ENCODE measurements at places on chromosomes 4 and X.

DNA sequence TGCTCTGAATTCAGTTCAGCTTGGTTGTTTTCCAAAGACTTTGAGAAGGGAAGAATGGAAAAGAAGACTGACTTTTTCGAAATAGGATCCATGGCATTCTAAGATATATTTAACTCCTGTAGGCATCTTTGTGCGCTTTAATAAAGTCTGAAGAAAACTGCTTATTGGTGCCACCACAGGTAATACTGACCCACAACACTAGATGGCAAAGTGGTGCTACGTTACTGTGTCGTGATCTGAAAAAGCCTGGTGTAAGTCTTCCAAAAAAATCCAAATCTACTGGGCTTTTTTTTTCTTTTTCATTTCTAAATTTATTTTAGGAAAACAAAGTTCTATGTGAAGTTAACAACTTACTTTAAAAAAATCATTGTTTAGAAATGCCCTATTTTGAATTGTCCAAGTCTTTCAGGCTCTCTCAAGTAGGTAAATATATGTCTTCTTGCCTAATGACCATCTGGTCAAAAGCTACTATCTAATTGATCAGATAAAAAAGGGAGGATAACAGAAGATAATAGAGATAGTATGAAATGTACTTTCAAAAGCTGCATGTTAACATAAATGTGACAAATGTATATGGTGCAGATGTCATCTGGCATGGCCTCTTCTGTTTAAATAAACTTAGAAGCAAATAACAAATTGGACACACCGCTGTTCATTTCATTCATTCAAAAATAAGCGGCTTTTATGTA lies 47.0 kb upstream of the MID1IP1 start:
- peak; percentile 35 for DNase-seq

DNA sequence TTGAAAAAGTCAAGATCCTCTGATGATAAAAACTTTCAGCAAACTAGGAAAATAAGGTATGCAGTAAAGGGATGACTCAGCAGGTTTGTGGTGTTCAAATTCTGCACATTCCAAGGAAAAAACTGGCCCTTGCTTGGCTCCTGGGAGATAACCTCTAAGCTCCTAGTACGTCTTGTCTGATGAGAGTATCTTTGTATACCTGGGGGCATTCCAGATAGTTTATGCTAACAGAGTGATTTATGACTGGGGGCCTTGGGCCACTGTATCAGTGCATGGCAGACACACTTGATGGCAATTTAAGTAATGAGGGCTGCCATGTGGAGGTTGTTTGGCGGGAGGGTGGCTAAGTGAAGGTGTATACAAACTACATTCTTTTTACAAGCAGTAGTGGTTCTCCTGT lies 56.9 kb downstream of the NSG1 start:
- peak; percentile 72 for DNase-seq

DNA sequence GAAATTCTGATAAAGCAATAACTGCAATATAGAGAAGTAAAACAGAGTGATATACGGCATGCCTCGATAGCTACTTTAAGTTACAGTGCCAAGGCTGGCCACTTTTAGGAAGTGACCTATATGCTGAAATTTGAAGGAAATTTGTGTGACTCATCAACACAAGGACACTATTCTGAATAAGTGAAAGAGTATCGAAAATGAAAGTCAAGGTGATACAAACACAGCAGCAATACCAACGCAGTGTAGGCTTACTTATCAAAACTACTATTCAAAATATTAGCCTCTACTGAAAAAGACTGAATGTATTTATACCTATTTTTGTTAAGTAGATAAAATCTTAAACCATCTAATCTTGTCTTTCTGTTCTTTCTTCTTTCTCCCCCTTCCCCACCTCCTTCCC lies 459.9 kb upstream of the GNPDA2 start:
- no peak for DNase-seq

DNA sequence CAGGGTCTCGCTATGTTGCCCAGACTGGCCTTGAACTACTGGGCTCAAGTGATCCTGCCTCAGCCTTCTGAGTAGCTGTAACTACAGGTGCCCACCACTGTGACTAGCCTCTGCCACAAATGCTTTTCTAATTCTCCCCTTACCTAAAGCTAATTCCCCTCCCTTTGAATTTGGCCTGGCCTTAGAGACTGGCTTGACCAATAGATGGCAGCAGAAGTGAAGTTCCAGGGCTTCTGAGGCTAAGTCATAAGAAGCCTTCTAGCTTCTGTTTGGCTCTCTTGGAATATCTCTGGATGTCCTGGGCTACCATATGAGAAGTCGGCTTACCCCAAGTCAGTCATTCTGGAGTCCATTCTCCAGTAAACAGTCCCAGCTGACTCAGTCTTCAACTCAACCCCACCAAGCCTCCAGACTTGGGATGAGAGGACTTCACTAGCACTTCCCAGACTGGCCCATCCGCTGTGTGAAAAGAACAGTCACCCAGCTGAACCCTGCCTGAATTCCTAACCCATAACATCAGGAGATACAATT lies 61.0 kb downstream of the HPRT1 start:
- DNase-seq: peak; percentile 45

DNA sequence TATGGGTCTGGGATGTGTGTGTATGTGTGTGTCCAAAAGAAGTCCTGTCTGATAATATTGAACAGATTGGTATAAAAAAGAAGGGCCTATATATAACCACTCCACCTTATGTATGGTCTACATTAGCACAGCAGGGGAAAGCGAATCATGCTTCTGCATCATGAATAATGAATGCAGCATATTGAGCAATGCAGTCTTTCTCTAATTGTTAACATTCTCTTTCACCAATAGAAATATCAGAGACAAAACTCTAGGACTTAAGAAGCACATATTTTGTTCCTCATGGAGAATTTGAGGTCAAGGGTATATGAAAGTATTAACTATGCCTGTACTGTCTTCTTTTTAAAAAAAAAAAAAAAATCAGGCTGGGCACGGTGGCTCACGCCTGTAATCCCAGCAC lies 264.3 kb upstream of the NOCT start:
- DNase-seq: no peak

DNA sequence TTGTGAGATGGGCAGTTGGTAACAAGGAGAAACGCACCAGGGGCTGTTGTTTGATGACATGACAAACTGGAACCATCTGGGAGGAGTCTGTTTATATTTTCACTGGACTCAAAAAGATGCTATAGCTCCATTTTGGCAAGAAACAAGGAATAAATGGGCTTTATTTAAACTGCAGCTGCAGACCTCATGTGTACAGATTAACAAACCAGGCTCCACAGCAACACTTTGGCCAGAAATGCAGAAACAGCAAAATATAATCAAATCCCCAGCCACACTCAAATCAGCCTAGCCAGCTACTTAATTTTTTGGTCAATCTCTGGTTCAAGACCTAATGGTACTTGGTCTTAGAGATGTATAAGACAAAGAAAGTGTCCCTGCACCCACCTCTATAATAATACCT lies 52.7 kb downstream of the ASB9 start:
- no peak for DNase-seq

- no peak for DNase-seq
Observed at GRCh38 chrX:123600181-123600580, 132.7 kb downstream of the THOC2 start.

DNA sequence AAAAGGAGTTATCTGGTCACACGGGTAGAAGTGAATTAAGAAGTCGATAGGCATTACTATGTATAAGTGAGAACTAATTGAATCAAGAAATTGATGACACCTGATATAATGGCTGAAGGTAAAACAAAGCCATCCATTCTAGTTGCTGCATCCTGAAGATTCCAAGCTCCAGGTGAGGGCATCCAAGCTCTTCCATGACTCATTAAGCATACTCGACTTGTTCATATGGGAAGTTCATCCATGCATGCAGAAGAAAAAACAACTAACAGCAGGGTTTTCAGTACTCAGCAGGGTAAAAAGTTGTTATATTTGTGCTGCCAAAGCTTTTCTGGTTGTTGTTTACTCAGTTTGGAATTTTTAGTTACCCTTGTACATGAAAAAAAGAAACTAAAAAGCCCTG lies 508.0 kb upstream of the CXorf51A start:
- no peak for DNase-seq

DNA sequence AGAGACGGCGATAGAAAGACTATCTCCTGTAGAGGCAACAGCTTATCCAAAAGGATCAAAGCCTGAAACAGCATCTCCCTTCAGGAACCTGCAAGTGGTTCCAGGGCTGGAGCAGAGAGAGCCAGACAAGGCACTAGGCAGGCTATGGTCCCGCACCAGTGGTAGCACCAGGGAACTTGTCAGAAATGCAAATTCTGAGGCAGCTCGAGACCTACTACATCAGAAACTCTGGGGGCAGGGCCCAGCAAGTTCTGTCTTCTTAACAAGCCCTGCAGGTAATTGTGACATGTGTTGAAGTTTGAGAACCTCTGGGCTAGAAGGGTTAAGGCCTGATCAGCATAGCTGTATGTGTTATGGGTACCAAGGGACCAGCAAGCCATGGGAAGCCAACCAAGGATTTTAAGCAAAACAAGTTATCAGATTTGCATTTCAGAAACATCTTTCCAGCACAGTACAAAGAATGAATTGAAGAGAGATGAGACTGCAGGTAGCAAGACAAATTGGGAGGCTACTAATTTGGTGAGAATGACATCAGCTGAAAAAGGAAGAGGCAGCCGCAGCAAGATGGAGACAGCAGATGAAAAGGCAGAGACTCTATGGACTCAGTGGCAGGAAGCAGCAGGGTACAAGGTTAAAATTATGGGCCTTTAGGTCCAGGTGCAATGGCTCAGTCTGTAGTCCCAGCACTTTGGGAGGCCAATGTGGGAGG lies 139.7 kb downstream of the TSPAN5 start:
- DNase-seq: no peak

- no peak for DNase-seq
Observed at GRCh38 chr4:180335566-180335965, 1907.6 kb upstream of the TENM3 start.

DNA sequence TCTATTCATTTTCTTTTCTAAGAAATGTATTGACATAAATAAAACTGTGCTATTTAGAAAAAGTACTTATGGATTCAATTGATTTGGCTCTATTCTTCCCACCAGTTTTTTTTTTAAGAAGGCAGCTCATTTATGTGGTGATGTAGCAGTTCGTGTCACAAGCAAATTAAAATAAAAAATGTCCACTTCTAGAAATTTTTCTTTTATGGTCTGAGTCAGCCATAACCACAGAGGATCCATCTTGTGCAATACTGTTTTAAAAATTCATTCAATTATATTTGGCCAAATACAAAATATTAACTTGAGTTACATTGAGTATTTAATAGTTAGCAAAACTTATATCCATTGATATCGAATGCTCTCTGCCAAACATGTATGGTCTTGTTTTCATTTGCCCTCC lies 207.9 kb upstream of the FAT1 start:
- DNase-seq: peak; percentile 15

GRCh38 chrX:5916945-5917344 lies 311.7 kb downstream of the NLGN4X start:
- DNase-seq: no peak

DNA sequence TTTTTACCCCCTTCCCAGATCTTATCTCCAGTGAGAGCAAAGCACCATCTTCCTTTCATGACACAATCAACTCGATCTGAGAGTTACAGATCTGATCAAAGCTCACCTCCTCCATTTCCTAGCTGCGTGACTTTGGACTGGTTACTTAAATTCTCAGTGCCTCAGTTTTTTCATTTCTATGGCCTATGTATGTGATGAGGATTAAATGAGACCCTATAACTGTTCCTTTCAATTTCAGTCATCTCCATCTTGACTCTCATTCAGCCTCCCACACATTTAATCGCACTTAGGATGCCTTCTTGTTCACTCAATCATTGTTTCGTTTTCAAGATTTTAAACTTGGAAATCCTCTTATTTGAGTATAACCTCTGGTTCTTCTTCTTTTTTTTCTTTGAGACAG lies 20.1 kb upstream of the CXCR3 start:
- no peak for DNase-seq

GRCh38 chr4:100960232-100960631 lies 387.1 kb downstream of the PPP3CA start:
- DNase-seq: no peak

DNA sequence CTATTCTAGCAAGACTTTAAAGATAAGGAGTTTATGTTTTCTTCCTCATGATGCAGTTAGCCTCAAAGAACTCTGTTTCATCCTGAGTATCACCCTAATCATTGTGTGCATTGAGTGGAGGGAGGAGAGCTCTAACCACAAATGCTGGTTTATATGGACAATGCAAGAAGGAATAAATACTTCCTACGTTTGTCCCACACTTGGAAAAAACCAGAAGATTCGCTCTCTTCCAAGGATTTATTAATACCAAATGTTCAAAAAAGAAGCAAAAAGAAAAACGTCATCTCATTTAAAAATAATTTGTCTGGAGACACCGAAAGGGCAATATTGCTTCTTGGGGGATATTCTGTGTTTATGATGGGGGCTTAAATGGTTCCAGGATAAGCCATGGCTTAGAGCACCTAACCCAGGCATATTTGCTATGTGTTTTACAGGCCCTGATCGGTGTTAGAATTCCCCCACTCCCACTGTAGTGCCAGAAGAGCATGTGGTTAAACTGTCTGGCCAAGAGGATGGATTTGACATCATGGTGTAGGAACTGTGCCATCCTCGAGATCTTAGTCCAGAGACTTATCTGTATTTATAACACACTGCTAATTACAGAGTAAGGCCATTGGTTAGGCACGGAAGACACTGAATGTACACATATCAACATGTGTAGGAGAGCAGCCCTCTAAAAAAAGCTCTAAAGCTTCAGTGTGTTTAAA lies 227.2 kb downstream of the ANK2 start:
- no peak for DNase-seq

GRCh38 chrX:2487366-2487765 lies 13.4 kb downstream of the DHRSX start:
- no peak for DNase-seq

GRCh38 chr4:24655326-24655725 lies 71.0 kb upstream of the DHX15 start:
- DNase-seq: no peak

DNA sequence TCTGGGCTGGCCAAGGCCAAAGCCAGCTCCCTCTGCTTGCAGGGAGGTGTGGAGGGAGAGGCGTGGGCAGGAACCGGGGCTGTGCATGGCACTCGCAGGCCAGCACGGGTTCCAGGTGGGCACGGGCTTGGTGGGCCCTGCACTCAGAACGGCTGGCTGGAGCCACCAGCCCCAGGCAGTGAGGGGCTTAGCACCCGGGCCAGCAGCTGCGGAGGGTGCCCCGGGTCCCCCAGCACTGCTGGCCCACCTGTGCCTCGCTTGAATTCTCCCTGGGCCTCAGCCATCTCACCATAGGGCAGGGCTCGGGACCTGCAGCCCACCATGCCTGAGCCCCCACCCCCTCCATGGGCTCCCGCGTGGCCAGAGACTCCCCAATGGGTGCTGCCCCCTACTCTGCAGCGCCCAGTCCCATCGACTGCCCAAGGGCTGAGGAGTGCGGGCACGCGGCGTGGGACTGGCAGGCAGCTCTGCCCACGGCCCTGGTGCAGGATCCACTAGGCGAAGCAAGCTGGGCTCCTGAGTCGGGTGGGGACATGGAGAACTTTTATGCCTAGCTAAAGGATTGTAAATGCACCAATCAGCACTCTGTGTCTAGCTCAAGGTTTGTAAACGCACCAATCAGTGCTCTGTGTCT lies 193.9 kb downstream of the LARP7 start:
- DNase-seq: no peak

GRCh38 chr4:53748328-53748772 lies 157.1 kb upstream of the LNX1 start:
- no peak for DNase-seq
